ENCODE measurements at places on chromosomes 5 and 9.

DNA sequence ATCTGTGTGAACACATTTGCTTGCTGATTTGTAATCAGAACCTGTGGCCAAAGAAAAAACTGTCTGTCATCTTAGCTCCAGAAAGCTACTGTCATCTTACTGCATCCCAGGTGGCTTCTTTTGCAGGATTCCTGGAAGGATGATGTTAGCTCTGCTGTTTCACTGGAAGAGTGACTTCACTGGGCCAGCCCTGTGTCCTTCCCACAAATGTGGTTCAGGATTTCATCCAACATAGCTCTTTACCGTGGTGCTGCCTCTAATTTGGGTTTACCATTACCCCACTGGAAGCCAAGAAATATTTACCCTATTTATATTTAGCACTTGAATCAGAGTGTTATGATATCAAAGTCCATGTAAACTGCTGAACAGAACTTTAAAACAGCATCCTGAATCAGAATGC is 501.0 kb downstream of the GADD45G start:
- DNase-seq, result no peak

- no peak for DNase-seq
Measured at GRCh38 chr5:86374611-86375010, 243.1 kb upstream of the COX7C start.

DNA sequence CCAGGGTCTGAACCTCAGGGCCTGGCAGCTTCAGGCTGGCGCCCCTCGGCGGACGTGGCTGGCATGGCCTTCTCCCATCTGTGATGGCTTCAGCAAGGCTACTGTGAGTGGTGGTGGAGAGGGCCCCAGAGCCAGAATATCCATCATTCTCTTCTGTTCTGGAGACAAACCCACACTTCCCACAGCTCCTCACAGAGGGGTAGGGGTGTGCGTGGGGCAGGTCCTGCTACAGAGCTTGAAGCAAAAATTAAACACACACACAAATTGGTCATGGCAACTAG is 9.6 kb downstream of the GPX3 start:
- DNase-seq, result no peak

DNA sequence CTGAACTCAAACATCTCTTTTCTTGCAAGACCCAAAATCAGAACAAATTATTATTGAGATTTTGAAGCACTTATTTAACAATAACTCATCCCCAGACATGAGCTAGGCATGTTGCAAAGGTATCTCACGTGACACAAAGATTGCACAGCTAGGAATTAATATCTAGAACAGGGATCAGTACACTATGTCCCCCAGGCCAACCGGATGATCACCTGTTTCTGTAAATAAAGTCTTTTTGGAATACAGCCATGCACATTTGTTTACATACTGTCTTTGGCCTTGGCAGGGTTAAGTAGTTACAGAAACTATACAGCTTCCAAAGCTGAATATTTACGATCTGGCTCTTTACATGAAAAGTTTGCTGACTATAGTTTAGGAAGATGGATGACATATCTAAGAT is 287.7 kb downstream of the ACTL7B start:
- no peak for DNase-seq

- DNase-seq, result peak; percentile 88
Measured at GRCh38 chr9:89422151-89422975, 75.5 kb downstream of the SEMA4D start.

- DNase-seq, result no peak
Measured at GRCh38 chr5:171747061-171747859, 38.4 kb upstream of the SMIM23 start.

GRCh38 chr5:146574713-146575112 is 58.7 kb upstream of the GPR151 start:
- DNase-seq, result no peak

DNA sequence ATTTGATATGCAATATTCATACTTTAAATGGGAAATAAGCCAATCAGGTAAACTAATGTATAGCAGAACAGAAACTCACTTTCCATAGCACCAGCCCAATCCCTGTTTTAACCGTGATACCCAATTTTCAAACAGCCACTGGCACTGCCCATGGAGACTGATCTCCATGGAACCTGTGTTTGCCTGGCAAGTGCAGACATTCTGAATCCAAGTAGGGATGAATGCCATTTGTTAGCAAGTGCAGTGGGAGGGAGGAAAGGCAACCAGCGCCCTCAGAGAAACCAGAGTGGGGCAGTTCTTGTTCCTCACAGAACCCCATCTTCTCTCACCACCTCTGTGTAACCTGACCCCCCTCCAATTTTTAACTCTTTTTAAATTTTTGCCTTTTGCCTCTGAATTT is 229.1 kb downstream of the CTNND2 start:
- DNase-seq, result no peak

DNA sequence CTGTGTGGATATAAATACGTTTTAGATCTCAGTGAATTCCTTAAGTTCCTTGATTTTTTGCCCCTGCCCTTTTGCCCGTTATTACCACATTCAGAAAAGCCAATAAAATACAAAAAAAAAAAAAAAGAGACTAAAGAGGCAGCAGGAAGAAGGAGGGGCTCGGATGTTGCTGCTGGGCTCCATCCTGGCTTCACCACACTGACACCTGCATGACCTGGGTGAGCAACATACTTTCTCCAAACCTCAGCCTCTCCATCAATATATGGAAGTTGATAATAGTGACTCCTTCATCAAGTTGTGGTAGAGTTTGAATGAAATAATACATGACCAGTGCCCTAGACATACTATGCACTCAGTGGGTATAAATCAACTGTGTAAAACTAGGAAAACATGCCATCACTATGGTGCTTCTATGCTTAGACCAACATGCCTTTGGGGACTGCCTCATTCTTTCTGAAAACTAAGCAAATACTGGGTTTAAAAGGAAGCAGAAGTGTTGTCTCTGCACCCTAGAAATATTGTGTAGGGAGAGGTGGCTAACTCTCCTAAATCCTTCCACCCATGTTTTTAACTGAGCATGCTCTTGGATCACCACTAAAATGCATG is 243.0 kb downstream of the PIK3R1 start:
- DNase-seq, result no peak

GRCh38 chr5:96584712-96585111 is 77.5 kb upstream of the CAST start:
- DNase-seq, result no peak

DNA sequence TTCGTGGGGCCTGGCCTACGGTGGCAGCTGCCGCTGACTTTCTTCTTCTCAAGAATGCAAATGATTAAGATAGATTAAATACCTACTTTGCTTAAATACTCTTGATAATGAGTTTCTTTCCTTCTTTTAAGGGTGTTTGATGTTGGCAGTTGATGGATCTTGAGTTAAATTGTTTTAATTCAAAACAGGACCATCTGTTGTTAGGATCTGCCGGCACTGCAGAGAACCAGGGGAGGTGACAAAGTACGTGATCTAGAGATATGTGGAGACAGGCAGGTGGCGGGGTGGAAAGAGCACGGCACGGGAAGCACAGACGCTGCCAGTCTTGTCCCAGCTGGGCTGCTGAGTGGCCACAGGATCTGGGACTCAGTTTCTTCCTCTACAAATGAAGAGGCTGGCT is 37.9 kb downstream of the MED27 start:
- no peak for DNase-seq

- peak; percentile 75 for DNase-seq
Measured at GRCh38 chr9:98552331-98552730, 156.4 kb downstream of the GABBR2 start.

- peak; percentile 31 for DNase-seq
Measured at GRCh38 chr9:132046456-132046855, 33.2 kb downstream of the MED27 start.

- no peak for DNase-seq
Measured at GRCh38 chr5:39225405-39226099, 6.2 kb upstream of the FYB1 start.

DNA sequence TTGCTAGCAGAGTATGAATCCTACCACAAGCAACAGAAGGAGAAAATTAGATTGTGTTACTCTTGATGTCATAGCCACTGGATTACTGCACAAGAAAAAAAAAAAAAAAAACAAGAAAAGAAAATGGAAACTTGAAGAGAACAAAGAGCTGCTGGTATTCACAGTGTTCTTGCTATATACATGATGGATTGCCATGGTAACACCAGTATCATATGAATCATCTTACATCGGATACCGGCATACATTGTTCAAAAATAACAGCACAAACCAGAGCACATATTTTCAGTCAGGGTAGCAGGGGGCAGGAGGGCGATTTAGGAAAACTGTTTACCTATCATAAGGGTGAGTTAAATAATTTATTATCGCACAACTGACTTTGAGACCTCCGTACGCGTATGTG is 472.9 kb downstream of the PDE4D start:
- DNase-seq, result no peak

GRCh38 chr5:37615184-37615583 is 224.7 kb downstream of the GDNF start:
- DNase-seq, result peak; percentile 86

DNA sequence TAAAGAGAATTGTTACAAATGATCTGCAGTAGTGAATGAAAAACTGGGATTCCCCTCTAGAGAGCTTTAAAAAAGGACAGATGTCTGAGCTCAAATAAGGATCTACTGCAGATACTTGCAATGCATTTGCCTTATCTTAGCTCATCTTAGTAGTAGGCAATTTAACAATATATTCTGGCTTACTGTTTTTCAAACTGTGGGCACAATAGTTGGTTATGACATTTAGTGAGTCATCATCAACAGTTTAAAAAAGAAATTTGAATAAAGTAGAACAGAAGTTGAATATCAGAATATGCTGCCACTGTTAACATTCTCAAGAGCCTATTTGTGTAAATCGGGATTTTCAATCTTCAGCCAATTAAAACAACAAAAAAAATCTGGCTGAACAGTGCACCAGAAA is 6.7 kb upstream of the CAST start:
- peak; percentile 42 for DNase-seq

DNA sequence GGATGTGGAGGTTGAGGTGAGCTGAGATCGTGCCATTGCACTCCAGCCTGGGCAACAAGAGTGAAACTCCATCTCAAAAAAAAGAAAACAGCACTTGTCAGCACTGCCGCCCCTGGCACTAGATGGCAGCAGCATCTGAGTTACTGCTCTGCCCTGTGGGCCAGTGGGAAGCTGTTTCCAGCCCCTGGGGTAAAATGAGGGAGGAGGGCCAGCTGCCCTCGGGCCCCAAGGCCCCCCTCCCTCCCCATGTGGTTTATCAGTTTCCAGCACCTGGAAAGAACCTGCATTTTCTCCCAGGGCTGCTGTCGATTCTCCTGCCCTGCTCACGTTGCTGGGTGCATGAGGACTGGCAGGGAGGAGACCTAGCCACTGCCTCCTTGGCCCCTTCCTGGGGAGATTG is 13.2 kb upstream of the CEL start:
- peak; percentile 11 for DNase-seq

- DNase-seq, result no peak
Measured at GRCh38 chr5:34550964-34551363, 105.2 kb upstream of the RAI14 start.

DNA sequence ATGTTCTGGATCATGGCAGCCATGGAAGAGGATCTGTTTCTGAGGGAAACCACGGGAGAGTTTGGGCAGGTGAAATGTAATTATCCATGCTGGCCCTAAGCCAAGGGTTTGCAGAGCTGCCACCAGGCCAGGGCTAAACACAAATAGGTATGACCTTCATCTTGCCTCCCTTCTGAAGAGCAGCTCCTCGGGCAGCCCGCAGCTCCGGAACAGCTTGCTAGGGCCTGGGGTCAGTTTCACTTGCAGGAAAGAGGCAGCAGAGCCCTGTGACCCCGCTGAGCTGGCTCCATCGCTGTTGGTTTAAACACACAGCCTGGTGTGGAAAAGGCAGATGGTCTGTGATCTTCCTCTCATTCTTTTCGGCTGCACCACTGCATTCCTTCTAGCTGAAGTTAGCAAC is 141.4 kb downstream of the TMEM38B start:
- peak; percentile 5 for DNase-seq

GRCh38 chr5:174073122-174073660 is 27.7 kb downstream of the NSG2 start:
- no peak for DNase-seq

- no peak for DNase-seq
Measured at GRCh38 chr9:121333950-121334773, 35.9 kb downstream of the STOM start.

DNA sequence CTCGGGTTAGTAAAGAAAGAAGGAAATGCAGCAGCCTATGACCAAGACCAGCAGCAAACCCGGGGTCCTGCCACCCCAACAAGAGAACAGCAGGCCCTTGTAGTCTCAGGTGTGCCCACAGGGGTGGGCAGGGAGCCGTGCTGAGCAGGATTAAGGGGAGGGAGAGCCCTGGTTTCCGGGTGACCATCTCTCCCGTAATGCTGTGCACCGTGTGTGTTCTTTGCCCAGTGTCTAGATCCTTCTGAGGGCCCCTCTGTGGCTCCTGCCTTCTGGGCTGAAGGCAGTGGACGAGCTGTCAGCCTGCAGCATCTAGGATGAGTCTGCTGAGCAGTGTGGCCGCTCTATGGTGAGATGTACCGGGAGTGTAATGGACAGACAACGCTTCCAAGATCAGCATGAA is 12.7 kb upstream of the PLEKHG4B start:
- DNase-seq, result no peak

- DNase-seq, result peak; percentile 54
Measured at GRCh38 chr9:21711504-21711903, 90.9 kb upstream of the MTAP start.

GRCh38 chr9:90271707-90272106 is 370.9 kb downstream of the DIRAS2 start:
- DNase-seq, result no peak

- DNase-seq, result peak; percentile 11
Measured at GRCh38 chr9:111731928-111732327, 62.8 kb downstream of the SHOC1 start.

DNA sequence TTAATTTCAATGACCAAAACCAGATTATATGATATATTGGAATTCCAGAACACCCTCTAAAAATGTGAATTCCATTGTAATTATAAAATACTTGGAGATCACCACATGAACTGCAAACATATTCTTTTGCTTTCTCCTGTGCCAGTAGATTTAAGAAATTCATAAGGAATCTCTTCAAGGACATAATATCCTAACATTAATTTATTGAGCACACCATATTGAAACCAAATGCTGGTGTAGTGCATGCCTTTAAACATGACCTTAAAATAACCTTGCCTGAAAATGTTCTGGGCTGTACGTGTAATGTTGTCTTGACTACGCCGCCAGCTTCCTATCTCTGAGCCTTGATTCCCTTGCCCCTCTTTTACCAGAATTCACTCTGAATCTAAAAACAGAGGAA is 205.0 kb upstream of the ACTBL2 start:
- no peak for DNase-seq

DNA sequence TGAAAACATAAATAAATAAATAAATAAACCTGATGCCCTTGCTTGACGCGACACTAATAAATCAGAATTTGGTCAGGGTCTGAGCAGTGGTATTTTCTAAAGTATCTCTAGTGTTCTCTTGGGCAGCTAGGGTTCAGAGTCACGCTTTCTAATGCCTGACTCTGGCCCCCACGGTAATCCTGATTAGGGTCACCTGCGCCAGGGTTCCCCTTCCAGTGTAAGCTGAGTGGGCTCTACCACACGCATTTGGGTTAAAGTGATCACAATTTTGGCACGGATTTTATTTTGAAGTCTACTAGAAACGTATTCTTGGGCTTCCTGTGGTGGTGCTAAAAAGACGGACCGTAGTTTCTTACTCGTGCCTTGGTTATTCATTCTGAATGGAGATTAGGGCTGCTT is 651 bp downstream of the TTC1 start:
- no peak for DNase-seq
